ENCODE measurements at places on chromosomes 13 and 19. TPM values are rescaled to one million over a fixed set of nuclear protein-coding genes. Genes with fewer than 3 reads are reported as not detected.

The VSTM1 gene
- total RNA-seq = not detected

The SOX1 gene
- not detected for total RNA-seq

The CCNA1 gene
- not detected for total RNA-seq

The NFIX gene
- 2.6 TPM for total RNA-seq

The WTIP gene
- total RNA-seq = 34.2 TPM

The CYSLTR2 gene
- not detected for total RNA-seq

The SERPINE3 gene
- total RNA-seq = under 0.01 TPM

The SBK3 gene
- not detected for total RNA-seq

The NOVA2 gene
- total RNA-seq = not detected

The GCDH gene
- 42.1 TPM for total RNA-seq

The IGFL2 gene
- total RNA-seq = not detected

The ARL11 gene
- total RNA-seq = 1.6 TPM

The FLT1 gene
- total RNA-seq = 0.11 TPM

The SIGLEC12 gene
- not detected for total RNA-seq

The ZNF665 gene
- total RNA-seq = 16.9 TPM

The MATK gene
- total RNA-seq = not detected

The KIRREL2 gene
- total RNA-seq = 0.39 TPM

The PSPN gene
- 1.4 TPM for total RNA-seq

The UBAC2 gene
- 34.2 TPM for total RNA-seq

The CGB8 gene
- 2.3 TPM for total RNA-seq

The ZNF442 gene
- 5.1 TPM for total RNA-seq

The GSX1 gene
- total RNA-seq = not detected

The ERICH6B gene
- total RNA-seq = not detected
